ENCODE measurements at places on chromosomes 2 and 18. TPM values are rescaled to one million over a fixed set of nuclear protein-coding genes. Genes with fewer than 3 reads are reported as not detected.

TMEM163 gene
- not detected for total RNA-seq

NTSR2 gene
- not detected for total RNA-seq

IL1R2 gene
- total RNA-seq: not detected

ADRA2B gene
- total RNA-seq: not detected

EGR4 gene
- total RNA-seq: not detected

TMEM200C gene
- total RNA-seq: not detected

DYNAP gene
- not detected for total RNA-seq

EPAS1 gene
- 155 TPM for total RNA-seq

Measured in airway epithelial cell (primary cell).